ENCODE measurements at places on chromosomes 13 and 19.

GRCh38 chr19:52524086-52524485 lies 3.4 kb upstream of the ZNF808 start:
- no peak for DNase-seq

GRCh38 chr19:1468821-1469254 lies 10.2 kb downstream of the C19orf25 start:
- DNase-seq, result no peak

GRCh38 chr19:57321116-57321515 lies 844 bp downstream of the ZNF543 start:
- DNase-seq, result no peak

- DNase-seq, result no peak
These were observed 3.4 kb downstream of the FNDC3A start for GRCh38 chr13:48978942-48979601.

- peak; percentile 20 for DNase-seq
These were observed 1.6 kb downstream of the ESD start for GRCh38 chr13:46795321-46795720.

GRCh38 chr19:57576661-57577060 lies 2.0 kb downstream of the ZNF416 start:
- DNase-seq, result no peak

- DNase-seq, result peak; percentile 25
These were observed 15.3 kb downstream of the ATP7B start for GRCh38 chr13:51995677-51996551.

DNA sequence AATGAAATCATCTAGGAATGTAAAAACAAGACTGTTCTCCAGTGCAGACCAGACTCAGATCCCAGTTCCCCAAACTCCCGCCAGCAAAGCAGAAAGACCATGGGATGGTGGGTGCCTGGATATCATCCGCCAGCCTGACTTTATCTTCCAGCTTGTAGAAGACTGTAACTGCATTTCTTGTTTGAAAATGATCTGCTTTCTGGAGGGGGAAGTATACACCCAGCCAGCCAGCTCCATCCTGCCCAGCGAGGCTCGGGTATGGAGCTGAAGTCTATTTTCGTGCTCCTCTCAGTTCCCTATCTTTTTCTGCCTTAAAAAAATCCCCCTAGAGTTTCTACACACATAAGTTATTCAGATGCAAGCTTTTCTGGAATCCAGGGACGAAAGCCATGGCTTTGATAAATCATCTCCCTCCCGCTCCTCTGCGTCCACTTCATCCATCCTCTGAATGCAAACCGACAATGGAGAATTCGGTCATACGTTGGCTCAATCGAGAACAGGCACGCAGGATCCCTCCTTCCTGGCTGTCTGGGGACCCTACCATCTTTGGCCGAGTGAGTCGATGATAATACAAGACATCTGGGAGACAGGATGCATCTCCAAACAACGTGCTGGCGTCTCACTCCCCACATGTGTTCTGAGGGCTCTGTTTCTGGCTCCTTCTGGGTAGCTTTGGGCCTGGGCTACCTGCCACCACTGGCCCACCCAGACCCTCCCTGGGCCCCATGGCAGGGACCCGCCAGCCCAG lies 31.2 kb downstream of the CEBPG start:
- DNase-seq, result no peak

- no peak for DNase-seq
These were observed 51.7 kb downstream of the ERCC5 start for GRCh38 chr13:102897371-102898138.

DNA sequence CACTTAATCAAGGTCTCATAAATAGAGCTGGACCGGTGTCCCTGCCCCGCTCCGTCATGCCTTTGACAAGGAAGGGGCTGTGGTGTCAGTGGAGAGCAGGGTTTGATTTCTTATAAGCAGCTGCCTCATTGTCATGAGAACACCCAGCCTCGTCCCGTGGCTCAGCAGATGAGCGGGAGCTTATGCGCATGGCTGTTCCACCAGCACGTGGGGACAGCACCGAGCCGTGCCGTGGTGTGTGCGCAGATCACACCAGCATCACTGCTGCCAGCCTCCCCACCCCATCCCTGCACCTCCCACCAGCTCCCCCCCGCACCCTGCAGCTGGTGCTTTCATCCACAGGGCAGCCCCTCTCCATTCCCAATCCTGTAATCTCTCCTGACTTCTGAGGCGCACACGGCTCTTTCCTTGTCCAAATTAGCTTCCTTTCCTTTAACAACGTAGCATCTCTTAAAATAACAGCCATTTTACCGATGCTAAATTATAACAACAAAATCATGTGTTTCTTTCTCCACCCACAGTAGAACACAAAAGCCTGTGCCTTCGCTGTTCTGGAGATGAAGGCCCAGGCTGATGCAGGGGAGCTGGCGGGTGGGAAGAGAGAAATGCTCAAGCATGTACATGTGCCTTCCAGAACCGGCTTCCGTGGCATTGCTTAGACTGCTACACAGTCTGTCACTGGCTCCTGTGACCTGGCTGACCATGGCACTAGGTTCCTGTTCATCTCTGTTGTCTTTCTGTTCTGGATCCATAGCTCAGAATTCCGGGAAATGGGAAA lies 96.8 kb downstream of the RAB20 start:
- DNase-seq, result no peak

- DNase-seq, result no peak
These were observed 525.9 kb downstream of the FGF9 start for GRCh38 chr13:22196777-22197176.

DNA sequence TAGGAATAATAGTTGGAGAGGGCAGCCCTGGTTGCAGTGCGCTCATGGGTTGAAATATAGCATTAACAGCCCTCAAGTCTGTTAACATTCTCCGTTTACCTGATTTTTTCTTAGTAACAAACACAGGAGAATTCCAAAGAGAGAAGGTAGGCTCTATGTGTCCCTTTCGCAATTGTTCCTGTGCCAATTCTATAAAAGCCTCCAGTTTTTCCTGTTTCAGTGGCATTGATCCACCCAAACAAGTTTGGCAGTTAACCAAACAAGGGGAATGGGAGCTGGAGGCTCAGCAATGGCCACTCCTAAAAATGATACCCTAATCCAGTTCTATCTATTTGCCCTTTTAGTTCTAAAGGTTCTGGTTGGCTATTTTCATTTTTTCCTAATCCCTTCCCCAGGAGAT lies 151.6 kb downstream of the ZNF486 start:
- no peak for DNase-seq

- DNase-seq, result no peak
These were observed 65.0 kb upstream of the TRPC4 start for GRCh38 chr13:37934339-37935191.

DNA sequence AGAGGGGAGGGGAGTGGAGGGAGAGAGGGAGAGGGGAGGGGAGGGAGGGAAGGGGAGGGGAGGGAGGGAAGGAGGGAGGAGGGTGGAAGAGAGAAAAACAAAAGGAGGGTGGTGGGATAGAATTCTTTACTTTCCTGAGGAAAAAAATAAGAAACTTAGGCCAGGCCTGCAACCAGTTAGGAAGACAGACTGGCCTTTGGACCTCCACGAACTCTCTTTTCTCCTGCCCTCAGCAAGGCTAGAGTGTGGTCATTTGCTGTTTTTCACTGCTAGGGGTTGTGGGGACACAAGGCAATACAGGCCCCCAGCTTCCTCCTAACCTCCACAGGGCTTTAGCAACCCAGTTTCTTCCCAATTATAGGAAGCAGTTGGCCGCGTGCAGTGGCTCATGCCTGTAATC lies 4.2 kb downstream of the CCDC8 start:
- DNase-seq, result no peak

- no peak for DNase-seq
These were observed 12.5 kb upstream of the MAP3K10 start for GRCh38 chr19:40178756-40179155.

DNA sequence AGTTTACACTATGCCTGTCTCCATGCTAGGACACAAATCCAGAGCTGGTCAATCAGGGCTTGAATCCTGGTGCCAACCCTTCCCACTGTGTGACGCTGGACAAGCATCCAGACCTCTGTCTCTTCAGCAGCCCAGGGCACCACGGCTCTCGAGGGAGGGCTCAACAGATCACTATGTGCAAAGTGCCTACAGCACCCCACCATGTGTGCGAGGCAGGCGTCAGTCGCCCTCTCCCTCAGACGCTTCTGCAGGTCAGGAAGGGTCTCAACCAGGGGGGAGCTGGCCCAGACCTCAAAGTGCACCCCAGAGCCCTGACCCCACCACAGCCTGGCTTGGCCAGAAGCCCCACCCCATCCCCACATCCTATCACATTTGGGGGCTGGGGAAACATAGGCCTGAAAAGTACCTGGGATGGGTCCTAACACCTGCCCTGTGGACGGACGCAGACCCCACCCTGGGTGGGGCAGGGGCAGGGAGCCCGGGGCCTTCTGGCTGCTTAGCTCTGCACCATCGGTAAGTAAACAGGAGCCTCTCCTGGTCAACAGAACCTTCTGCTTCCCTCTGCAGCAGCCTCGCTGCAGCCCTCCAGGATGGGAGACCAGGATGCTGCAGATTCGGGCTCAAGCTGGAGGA lies 2.9 kb upstream of the C2CD4C start:
- DNase-seq, result no peak

DNA sequence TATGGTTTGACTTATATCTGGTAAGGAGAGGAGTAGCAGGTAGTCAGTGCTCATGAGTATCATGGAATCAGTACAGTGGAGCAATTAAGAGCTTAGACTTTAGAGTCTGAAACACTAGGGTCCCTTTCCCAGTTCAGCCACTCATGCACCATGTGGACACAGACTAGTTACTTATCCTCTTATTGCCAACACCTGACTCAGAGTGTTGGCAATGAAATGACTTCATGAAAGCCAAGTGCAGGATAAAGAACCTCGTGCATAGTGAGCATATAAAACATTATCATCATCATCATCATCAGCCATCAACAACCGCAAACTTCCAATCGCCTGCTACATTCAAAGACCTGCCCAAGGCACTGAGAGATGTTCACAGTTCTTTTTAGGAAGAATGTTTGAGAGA lies 164.2 kb downstream of the FOXO1 start:
- no peak for DNase-seq

- no peak for DNase-seq
These were observed 46.8 kb downstream of the FAM124A start for GRCh38 chr13:51269039-51269438.

- DNase-seq, result no peak
These were observed 1.4 kb downstream of the PLA2G4C start for GRCh38 chr19:48108997-48109782.

GRCh38 chr19:53881482-53882390 lies at the start of gene PRKCG:
Gene PRKCG, plus strand, starts transcription at chr19:53882197. Its CDS starts 298 bp downstream, at chr19:53882495.
- peak; percentile 55 for DNase-seq

- DNase-seq, result no peak
These were observed 2.7 kb downstream of the GYS1 start for GRCh38 chr19:48990400-48990799.

DNA sequence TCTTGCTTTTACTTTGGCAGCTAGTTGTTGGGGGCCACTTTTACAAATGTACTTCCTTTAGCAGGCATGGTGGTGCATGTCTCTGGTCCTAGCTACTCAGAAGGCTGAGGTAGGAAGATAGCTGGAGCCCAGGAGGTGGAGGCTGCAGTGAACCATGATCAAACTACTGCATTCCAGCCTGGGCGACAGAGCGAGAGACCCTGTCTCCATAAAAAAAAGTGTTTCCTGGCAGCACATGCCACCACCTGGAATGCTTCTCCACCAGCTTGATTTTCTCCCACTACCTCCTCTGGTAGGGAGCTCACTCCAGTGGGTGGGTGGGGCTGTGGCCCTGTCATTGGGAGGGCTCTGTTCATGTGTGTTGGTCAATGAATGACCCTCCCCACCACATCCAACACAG lies 12.5 kb downstream of the FZR1 start:
- DNase-seq, result no peak

DNA sequence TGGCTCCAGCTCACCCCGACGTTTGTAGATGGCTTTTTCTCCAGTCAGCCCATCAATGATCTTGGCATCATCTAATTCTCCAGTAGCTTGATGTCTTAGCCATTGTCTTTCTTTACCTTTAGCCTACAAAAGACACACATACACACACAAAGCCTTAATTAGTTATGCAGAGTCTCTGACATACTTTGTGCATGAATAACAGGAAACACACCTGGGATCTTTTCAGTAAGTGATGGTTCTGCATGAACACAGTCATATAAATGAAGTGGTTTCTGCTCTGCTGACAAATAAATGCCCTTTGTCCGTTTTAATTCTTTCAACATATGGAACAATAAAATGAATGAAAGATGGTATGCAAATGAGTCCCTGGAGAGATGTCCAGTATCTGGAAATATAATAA lies 133.3 kb downstream of the RGCC start:
- DNase-seq, result no peak

GRCh38 chr13:23427342-23427843 lies 6.1 kb downstream of the SACS start:
- DNase-seq, result no peak

GRCh38 chr13:39586151-39586550 lies 16.8 kb downstream of the LHFPL6 start:
- no peak for DNase-seq

GRCh38 chr13:87677496-87678371 lies 6.6 kb downstream of the SLITRK5 start:
- DNase-seq, result no peak

DNA sequence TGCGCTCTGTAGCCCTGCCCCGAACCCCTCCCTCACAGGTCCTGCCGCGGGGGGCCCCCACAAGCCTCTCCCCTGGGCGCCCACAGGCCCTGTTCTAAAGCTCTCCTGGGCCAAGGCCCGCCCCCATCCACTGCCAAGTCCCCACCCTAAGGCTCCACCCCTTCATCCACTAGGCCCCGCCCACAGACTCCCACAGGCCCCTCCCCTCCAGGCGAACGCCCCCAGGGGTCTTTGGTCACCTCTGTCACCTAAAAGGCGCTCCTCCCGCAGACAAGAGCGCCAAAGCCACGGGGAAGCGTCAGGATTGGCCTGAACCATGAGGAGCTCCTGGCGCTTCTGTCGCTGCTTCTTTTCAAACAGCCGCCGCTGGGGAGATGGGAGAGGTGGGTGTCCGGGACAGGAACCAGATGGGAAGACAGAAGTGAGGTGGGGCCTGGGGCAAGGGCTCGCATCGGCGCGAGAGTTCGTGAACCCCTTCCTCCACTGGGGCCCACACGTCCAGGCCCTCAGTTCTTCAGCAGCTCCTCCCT lies 2.3 kb downstream of the TULP2 start:
- DNase-seq, result no peak

DNA sequence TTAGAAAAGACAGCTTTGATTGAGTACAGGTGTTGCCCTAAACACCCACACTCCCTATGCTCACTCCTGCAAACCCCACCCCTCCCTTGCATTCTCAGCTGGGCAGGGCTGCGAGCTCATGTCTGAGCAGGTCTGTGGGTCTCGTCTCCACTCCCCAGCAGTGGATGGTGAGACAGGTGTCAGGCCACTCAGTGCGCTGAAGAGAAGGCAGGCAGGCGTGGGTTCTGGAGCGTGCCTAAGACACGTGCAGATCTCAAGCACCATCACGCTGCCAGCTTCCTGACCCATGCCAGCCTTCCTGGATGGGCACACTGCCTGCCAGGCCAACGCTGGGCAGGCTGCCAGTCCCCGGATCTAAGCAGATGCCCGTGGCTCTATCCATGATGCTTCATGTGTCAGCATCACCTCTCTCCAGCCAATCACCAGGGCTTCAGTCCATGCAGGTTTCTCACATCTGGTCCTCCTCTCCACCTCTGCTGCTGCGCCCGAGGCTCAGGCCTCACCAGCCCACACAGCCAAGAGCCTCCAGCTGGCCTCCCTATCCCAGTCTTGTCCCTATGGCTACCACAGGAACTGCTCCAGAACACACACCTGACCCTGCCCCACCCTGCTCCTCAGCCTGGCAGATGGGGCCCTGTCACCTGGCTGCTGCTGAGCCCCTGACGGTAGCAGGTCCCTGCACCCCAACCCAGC lies 42.6 kb downstream of the EPS15L1 start:
- DNase-seq, result no peak
